ENCODE measurements at places on chromosomes 7 and 10.

- DNase-seq: peak; percentile 52
Observed at GRCh38 chr7:130884437-130885417, 150.7 kb upstream of the KLF14 start.

DNA sequence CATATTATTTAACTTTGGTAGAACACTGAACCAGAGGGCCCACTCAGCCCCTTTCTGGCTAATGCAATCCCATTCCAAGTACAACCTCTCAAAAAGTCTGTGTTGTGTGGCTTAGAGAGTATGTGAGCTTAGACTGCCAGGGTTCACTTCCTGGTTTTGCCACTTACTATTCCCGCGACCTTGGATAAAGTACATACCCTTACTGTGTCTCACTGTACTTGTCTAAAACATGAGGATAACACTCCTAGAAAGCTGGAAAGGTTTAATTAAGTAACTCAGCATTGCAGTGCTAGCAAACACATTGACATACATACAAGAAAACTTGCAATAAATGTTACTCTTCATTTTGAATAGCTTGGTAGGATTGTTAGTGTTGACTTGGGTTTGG, 215.8 kb downstream of the CHCHD3 start:
- DNase-seq: no peak

GRCh38 chr10:3094609-3095036, 27.3 kb downstream of the PFKP start:
- DNase-seq: no peak

DNA sequence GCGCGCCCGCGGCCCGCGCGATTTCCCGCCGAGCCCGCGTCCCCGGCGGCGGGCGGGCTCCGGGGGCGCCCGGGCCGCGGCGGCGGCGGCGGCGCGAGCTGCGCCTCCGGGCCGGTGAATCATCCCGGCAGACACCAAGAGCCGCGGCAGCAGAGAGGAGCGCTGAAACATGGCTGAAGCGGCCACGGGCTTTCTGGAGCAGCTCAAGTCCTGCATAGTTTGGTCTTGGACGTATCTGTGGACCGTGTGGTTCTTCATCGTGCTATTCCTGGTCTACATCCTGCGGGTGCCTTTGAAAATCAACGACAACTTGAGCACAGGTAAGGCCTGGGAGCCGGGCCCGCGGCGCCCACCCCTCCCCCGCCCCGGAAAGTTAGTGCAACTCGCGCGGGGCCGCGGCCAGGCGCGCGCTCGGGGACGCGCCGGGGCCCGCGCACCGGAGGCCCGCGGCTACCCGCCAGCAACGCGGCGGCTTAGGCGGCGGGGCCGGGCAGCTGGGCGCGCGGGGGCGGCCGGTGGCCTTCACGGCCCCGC, at the start of gene ST7:
Gene ST7, plus strand, starts transcription at position 130 of the 534 bp plus-strand sequence. Its CDS starts 40 bp downstream, at position 170.
- DNase-seq: peak; percentile 63

- no peak for DNase-seq
Observed at GRCh38 chr7:101690061-101690460, 61.0 kb upstream of the MYL10 start.

DNA sequence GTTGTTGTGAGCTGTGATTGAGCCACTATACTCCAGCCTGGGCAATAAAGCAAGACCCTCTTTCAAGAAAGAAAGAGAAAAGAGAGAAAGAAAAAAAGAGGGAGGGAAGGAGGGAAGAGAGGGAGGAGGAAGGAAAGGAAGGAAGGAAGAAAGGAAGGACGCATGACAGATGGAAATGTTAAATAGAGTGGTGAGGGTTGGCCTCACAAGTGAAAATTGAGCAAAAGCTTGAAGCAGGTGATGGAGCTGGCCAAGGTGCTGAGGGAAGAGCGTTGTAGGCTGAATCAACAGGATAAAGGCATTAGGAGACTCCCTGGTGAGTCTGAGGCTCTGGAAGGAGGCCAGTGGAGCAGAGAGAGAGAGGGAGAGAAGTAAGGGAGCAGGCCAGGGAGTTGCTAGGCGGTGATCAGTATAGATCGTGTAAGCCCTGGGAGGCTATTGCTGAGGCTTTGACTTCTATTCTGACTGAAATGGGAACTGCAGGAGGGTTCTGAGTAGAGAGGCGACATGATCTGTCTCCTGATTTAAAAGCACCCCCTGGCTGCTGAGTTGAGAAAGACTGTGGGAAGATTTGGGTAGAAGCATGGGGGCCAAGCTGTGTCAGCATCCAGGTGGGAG, 26.5 kb upstream of the TMEM248 start:
- no peak for DNase-seq

DNA sequence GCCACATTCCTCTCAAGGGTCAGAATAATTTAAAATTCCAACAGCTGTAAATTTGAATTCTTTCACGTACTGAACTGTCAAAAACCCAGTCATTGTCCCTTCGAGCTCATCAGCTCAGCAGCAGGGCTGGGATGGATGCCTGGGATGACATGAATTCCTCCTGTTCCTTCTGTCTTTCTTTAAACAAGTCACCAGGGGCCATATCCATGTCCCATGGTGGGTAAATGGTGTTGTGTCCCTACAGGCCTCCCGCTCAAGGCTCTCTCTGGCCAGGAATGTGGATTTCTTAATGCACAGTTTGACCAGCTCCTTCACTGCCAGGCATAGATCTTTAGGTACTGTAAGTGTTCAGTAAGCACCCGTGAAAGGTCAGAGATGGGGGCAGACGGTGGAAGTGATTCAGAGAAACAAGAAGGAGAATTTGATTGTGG, 13.8 kb upstream of the TECPR1 start:
- DNase-seq: no peak

DNA sequence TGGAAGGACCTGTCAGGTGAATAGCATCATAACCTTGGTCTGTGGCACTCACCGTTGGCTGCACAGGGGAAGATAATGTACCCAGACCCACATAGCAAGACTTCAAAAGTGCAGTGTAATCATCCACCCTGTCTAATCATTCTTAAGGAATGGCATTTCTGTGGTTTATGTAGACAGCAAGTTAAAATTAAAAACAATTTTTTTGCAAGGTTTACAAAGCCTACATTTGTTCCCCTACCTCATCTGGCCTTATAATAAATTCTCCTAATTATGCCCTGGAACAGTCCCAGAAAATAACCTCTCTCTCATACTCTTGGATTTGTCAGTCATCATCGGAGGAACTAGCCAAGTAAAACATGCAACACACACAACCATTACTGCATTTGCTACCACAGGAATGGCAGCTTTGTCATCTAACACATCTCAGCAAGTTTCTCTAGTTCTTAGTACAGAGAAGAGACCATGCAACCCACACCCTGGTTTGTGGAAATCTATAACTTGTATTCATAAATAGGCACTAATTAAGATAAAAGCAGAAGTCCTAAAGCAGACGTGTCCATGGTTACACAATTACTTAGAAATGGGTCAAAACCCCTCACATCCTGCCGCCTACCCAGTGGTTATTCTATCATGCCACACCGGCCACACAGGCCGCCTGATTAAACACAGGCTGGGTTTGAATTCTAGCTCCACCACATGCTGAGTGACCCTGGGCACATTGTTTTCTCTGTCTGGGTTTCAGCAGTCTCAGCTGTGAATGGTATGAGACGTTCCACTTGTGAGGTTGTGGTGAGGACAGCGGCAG, 19.1 kb downstream of the ABLIM1 start:
- peak; percentile 64 for DNase-seq

DNA sequence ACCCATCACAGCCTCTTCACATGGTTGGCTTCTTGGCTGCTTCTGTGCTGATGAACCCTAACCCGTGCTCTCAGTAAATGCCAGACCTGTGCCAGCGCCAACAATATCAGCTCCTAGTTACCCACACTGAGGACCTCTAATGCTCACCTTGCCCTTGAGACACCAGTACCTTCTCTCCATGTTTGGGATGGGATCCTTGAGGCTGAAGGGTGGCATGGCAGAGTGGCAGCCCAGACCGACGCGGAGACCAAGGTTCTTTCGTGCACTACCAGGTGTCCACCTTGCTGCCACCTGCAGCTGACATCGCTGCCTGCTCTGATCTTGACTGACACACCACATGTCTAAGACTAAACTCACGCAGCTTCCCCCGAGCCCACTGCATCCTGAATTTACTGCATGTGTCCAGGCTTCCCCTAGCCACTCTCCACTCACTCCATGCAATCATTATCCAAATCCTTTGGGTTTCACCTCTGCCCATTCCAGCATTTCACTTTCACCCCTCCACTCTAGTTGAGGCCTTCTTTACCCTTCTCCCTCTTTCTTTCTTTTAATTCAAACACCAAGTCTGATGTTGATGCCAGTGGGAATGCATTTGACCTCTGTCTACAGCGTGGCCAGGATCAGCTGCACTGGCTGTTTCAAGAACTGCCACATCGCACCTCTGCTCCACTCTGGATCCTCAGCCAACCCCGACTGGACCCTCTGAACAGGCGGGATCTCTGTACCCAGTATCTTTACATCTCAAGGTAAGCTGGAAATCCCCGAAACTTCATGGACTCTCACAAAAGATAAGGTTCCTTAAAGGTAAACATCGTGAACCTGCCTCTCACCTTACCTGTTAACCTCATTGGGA, 294.9 kb downstream of the GLRX3 start:
- DNase-seq: no peak

- DNase-seq: no peak
Observed at GRCh38 chr10:101351017-101351416, 2.9 kb upstream of the BTRC start.

DNA sequence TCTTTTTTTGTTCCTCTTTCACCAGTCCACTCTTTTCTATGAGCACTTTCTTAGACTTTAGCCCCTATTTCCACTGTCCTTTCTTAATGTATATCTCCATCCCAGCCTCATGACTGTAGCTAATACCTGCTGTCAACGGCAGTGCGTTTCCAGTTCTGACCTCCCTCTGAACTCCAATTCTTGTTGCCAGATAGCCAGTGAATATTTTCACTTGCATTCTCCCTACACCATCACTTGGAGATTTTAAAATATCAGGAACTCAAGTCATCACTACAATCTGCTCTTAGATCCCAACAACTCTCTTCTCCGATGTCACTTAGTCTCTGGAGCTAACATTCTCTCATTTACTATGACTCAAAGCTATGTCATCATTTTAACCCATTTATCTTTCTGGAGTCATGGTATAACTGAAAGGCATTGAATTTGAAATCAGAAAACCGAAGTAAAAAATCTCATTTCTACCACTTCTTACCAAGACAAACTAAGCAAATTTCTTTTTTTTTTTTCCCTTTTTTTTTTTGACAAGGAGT, 5.1 kb upstream of the SLC16A12 start:
- DNase-seq: no peak

DNA sequence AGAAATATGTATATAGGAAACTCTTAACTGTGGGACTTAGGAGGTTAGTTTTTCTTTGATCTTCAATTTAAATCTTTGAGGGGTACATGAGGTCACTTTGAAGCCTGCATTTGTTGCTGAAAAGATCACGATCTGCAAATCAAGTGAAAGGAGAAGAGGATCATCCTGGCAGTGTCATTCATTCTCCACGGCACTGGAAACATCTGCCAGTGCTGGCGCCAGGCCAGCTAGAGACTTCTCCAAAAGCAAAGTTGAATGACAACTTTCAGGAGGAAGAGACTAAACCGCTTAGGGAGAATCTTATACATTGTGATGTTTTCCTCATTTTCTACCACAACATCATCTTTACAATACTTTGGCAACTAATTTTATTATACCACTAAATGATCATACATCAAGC, 42.5 kb downstream of the MRC1 start:
- no peak for DNase-seq

- DNase-seq: peak; percentile 59
Observed at GRCh38 chr7:18257711-18258110, 230.1 kb upstream of the PRPS1L1 start.

DNA sequence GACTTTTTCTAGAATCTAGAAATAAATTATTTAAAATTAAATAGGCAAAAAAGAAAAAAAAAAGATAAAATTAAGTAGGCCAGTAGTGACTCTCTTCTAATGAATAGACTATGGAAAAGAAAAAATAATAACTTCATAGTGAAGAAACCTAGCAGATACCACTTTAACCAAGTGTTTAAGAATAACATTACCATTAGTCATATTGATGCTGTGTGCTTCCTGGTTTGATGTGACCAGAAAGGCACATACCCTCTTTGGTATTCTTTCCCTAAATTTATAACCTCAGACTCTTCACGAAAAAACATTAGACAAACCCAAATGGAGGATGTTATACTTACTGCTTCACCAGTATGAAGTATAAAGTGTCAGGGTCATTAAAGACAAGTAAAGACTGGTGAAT, 42.6 kb downstream of the KIF20B start:
- no peak for DNase-seq

DNA sequence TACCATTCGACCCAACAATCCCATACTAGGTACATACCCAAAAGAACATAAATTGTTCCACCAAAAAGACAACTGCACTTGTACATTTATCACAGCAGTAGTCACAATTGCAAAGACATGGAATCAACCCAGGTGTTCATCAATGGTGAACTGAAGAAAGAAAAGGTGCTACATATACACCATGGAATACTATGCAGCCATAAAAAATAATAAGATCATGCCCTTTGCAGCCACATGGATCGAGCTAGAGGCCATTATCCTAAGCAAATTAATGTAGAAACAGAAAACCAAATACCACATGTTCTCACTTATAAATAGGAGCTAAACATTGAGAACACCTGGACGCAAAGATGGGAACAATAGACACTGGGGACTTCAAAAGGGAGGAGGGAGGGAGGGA, 79.3 kb upstream of the NEBL start:
- DNase-seq: no peak

DNA sequence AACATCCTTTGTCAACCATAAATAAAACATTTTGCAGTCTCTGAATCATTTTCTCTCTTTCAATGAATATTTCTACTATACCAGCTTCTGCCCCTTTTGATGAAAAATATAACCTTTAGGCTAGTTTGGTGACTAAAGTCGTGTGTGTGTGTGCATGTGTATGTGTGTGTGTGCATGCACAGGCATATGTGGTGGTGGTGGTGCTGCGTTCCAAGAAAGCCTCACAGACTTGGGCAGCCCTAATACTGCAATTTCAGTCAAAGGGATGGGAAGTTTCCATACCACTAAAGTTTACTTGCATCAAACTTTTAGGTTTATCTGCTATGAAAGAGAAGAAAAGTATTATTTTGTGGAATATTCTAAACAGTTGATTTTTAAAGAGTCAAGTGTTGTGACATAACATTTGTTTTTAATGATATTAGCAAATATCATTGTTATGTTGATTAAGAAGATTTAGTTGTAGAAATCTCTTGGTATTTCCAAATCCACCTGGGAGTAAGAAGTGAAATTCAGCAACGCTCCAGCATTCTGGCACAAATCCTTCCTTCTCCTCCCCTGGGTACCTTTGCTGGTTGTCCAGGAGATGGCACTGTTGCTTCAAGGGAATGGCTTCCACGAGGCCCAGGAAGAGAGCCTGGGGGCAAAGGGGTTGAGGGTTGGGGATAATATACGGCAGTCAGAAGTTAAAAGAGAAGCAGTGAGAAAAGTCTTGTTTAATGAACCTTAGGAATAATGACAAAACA, 41.5 kb downstream of the ASB4 start:
- peak; percentile 43 for DNase-seq

DNA sequence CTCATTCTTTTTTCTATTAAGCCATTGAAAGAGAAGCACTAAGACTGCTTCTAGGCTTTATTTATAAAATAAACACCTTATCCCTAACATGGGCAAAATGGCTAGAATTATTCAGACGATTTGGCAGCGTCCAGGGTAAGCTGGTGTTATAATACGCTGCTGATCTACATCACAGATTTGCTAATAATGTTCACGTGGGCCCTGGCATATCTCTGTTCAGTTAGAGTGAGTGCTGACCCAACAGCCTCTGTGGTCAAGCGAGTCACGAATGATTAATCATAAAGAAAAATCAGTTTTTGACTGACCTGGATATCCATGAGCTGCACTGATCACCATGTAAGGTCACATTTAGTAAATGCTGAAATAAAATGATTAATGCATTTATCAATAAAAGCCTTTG, 28.4 kb upstream of the CBLL1 start:
- DNase-seq: no peak
